Stimulated activated CD4-positive, alpha-beta T cell treated with anti-CD3 and anti-CD28 coated beads, Interleukin-4, amount 100 ng/mL, for 1 hour (primary cell): ENCODE measurements at places on chromosomes 6 and 20.

- DNase-seq, result no peak
Measured at GRCh38 chr6:41757271-41757670, 10.1 kb upstream of the PGC start.

DNA sequence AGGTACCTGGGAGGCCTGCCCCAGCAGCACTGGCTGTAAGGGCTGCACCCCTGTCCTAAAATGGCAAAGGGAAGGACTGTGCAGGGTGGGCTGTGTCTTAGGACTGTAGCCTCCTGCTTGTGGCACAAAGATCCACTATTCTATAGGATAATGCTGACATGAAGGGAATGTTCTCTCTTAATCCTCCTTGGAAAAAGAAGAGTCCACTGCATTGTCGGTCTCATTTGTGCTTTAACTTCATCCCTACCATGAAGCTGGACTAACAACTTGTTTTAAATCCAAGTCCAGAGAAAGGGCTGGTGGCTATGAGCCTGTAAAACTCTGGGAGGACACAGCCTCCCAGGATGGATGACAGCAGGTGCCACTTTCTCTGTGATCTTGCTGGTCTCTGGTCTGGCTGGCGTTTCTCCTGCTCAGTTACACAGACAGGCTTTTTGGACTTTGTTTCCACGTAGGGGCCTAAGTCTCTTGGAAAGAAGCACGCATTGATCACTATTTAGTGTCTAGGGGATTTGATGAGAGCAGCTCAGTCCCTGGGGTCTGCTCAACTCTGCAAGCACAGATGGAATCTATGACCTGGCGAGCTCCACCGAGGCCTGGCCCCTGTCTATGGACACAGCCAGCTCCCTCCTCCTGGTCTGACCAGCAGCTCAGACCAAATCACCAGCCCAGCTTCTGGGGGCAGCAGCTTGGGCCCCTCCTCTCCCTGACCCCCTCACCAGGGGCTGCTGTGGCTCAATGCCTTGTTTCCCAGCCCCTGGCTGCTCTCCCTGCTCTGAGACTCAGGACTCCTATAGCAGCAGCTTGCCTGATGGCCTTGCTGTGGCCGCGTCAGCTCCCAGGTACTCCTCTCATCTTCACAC lies 4.8 kb downstream of the CST3 start:
- no peak for DNase-seq

DNA sequence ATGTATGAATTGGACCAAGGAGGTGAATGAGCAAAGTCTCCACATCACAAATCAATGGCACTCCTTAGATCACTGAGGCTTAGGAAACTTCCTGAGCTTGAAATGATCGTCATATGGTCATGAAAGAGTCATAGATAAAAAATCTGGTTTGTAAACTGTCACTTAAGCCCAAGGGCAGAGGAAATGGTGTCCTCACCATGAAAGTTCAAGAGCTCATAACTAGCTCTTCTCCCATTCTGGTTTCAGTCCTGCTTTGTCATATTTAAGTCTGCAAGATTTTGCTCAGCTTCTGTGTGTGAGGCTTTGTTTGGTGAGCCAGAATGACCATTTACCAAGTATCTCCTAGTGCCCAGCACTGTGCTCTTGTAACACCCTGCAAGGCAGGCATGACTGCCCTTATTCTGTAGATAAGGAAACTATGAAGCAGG lies 60.5 kb downstream of the GJA10 start:
- no peak for DNase-seq

- no peak for DNase-seq
Measured at GRCh38 chr6:130041594-130041993, 23.2 kb downstream of the L3MBTL3 start.

- no peak for DNase-seq
Measured at GRCh38 chr6:100693249-100693927, 187.7 kb downstream of the ASCC3 start.

GRCh38 chr6:27838945-27839625 lies 73.1 kb downstream of the OR2B2 start:
- peak; percentile 29 for DNase-seq

DNA sequence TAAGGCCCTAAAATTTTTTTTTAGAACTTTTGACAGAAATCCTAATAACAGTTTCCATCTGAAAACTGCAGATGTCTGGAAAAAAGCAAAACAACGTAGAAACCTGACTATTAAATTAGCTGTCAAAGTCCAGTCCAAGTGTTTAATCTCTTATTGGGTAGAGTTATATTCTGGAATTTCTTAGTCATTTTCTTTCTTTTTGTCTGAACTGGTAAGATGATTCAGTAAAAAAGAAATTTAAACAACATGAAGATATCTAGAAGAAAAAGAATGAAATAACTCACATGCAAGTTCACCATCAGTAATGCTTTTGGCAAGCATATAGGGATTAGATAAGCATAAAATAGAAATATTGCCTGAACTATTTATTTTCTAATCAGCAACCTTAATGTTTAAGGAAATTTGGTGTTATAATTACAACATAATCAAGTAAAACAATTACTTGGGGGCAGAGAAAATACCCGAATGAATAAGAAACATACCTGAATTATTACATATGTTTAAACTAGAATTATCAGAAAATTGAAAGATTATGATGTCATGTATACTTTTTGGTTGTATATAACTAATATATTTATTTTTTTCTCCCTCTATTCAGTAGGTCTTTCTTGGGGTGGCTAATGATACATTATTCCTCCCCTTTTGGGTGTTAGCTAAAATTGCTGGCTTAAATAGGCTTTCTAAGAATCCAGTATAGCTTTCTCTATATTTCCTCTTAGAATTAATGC lies 51.1 kb downstream of the FAM83B start:
- no peak for DNase-seq

DNA sequence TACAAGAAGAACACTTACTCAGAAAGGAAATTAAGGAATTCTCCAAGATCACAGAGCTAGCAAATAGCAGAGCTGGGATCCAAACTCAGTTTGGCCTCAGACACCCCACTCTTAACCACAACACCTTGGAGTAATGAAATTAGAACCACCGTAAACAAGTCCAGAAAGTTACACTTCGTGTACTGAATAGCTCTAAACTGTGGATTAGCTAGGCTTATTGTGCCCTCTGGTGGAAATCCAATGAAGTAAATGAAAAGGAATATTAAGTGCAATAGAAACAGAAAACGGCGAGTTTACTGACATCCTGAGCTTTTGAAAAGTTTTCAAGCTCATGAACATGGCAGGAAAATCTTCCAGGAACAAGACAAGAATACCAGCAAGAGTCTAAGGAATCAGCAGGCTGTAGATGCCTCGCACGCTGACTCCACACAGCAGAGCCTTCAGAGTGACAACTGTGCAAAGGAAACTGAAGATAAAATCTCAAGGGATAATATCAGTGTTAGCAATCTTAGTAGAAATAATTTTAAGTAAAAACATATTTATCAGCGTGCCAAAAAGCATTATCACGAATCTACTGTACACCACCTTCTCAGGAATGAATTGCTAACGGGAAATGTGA lies 34.6 kb downstream of the FBXO5 start:
- DNase-seq, result no peak

DNA sequence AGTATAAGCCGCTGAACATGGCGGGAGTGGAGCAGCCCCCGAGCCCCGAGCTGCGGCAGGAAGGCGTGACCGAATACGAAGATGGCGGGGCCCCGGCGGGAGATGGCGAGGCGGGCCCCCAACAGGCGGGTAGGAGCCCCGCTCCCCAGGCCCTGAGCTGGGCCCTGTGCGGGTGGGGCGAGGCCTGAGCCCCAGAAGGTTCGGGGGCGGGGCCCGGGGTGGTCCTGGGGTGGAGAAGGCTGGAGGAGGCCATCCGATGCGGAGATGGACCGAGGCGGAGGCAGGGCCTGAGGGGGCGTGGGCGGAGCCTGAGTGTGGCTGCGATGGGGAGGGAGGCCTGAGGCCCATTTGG lies 7.1 kb downstream of the L3MBTL1 start:
- no peak for DNase-seq

DNA sequence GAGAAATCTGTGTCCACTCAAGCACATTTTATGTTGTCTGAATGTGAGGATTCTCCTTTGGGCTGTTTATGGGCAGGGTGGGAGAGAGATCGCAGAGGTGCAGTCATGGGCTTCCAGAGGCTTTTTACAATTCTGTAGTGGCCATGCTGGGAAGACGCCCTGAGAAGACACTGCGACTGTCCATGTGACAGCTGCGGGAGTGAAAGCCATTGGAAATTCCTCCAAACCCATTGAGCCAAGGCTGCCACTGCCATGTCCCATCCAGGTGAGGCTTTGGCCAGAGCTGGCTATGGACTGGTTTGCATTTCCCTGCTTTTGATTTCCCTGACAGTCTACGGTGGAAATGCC lies 216.9 kb upstream of the ECI2 start:
- no peak for DNase-seq
